Stimulated activated CD4-positive, alpha-beta T cell treated with anti-CD3 and anti-CD28 coated beads, TNF-alpha, amount 100 ng/mL, for 4 hours (primary cell): ENCODE measurements at places on chromosomes 11 and 22.

DNA sequence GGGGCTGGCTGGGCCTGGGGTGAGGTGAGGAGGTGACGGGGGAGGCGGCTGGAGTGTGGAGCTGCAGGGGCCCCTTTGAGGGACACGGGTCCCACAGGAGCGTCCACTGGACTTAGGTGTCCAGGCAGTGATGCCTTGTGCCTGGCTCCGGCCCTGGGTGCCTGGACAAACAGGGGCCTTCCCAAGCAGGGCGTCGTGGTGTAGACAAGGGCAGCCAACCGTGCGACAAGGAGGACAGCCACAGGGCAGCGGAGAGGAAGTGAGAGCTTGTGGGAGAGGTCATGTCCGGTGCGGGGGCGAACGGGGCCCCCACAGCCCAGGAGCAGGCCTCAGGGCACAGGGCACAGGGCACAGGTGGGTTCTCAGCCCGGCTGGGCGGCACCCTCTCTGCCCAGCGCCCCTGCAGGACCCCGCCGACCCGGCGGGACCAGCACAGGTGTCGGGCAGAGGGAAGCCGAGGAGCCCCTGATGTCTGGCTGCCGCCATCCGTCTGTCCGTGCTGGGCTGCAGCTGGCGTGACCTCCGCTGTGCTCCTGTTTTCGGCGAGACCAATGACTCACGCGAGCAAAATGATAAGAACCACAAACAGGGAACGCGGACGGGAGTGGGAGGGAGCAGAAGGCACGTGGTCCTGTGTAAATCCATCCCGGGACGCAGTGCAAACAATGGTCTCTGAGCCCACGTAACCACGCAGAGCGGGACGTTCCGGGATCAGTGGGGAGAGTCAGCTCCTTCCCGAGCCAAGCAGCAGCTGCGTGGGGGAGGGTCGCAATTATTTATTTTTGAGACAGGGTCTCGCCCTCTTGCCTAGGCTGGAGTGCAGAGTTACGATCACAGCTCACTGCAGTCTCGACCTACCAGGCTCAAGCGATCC lies 49.1 kb upstream of the A4GALT start:
- no peak for DNase-seq

DNA sequence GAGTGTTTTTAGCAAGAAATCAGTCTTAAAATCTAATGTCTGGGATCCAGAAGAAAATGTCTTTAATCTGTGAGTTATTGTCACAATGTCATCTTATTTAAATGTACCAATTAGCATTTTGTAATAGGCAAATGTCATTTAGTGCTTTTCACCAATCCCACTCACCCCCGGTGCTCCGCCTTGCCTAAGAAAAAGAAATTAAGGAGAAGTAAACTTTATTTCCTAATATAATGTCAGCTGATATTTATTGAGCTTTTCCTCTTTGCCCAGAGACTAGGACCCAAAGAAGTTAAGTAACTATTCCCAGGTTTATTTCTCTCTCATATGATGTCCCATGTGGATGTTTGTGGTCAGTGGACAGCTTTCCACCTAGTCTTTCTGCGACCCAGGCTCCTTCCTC lies 16.2 kb downstream of the SC5D start:
- DNase-seq = no peak

GRCh38 chr11:117523680-117524079 lies 196.0 kb downstream of the CEP164 start:
- DNase-seq = no peak

DNA sequence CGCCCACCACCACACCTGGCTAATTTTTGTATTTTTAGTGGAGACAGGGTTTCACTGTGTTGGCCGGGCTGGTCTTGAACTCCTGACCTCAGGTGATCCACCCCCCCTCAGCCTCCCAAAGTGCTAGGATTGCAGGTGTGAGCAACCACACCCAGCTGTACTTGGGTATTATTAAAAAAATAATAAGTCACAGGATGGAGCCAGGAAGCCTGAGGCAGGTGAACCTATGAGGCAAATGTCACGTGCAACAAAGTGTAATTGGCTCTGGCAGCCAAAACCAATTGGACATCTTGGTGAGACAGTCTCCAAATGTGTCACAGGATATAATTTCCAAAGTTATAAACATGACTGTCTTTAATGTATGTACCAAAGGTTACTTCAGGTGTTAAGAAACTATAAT lies 24.0 kb upstream of the MALAT1 start:
- no peak for DNase-seq

DNA sequence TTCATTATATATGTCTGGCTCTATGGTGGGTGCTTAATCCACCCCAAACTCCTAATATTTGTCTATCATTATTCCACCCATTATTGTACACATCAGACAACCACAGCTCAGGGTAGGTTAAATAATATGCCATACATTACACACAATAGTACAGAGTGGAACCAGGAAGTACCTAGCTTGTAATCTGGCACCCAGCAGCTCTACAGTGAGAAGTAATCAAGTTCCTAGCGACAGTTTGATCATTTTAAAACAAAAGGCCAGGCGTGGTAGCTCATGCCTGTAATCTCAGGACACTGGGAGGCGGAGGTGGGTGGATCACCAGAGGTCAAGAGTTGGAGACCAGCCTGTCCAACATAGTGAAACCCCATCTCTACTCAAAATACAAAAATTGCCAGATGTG lies 141.0 kb downstream of the LARGE1 start:
- no peak for DNase-seq

DNA sequence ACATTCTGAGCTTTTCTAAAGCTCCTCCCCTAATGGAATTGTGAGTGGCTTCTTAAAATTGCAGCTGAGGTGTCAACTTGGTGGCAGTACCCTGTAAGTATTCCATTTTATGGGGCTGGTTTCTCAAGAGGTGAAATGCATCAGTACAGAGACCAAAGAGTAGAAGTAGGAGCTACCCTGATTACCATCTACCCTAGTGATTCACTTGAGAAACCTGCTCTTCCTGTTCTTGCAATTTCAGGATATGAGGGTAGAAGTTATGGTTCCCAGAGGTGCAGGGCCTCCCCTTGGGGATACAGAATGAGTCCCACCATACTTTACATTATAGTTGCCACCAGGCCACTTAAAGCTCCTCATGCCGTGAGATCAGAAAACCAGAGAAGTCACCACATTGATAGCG lies 944.6 kb downstream of the OPCML start:
- DNase-seq = no peak

- no peak for DNase-seq
Observed at GRCh38 chr11:67665541-67666302, 8.7 kb downstream of the ALDH3B2 start.

DNA sequence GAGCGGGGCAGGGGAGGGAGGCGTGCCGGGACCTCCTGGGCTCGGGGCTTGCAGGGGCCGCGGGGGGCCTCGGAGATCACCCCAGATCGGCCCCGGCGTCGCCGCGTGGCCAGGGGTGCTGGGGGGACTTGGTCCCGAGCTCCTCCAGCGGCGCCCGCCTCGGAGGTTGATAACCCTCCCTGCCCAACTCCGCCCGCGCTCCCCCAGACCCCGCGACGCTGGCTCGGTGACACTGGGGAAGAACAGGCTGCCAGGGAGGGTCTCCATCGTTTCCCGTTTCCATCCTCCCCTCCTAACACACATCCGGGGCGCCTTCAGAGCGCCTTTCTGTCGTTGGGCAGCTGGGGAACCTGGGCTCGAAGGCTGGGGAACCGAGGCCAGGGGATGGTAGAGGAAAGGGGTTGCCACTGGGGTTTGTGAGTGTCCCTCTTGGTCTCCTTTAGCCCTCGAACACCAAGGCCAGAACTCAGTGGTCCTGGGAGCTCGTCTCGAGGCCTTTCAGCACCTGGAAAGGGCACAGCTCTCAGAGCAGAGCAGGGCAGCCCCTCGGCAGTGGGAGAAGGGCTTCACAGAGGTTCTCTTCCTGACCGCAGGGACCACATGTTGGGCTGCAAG lies 431 bp downstream of the SLC37A2 start:
- DNase-seq = no peak

GRCh38 chr11:26134481-26135355 lies 197.2 kb upstream of the ANO3 start:
- no peak for DNase-seq

DNA sequence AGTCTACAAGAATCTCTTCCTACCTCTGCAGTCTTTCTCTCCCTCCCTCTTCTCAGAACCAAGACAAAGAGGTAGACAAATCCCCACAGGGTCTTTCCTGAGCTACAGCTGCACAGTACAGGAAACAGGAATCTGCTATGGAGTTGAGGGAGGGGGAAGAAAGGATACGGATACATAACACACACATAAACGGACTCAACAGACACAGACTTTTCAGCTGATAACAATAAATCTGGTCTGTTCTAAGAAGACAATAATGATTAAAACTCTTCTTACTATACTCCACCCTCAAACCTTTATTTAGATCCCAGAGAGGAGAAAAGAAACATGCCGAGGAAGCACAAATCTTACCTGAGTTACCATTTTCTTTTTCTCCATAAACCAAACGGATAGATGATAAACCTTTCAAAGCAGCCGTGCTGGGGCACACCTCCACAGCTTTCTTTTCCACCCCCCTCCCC lies 122.2 kb downstream of the APOL5 start:
- no peak for DNase-seq

- DNase-seq = no peak
Observed at GRCh38 chr11:65424205-65425104, 1.9 kb downstream of the NEAT1 start.

- DNase-seq = no peak
Observed at GRCh38 chr22:46242076-46242475, 8.0 kb downstream of the CDPF1 start.

DNA sequence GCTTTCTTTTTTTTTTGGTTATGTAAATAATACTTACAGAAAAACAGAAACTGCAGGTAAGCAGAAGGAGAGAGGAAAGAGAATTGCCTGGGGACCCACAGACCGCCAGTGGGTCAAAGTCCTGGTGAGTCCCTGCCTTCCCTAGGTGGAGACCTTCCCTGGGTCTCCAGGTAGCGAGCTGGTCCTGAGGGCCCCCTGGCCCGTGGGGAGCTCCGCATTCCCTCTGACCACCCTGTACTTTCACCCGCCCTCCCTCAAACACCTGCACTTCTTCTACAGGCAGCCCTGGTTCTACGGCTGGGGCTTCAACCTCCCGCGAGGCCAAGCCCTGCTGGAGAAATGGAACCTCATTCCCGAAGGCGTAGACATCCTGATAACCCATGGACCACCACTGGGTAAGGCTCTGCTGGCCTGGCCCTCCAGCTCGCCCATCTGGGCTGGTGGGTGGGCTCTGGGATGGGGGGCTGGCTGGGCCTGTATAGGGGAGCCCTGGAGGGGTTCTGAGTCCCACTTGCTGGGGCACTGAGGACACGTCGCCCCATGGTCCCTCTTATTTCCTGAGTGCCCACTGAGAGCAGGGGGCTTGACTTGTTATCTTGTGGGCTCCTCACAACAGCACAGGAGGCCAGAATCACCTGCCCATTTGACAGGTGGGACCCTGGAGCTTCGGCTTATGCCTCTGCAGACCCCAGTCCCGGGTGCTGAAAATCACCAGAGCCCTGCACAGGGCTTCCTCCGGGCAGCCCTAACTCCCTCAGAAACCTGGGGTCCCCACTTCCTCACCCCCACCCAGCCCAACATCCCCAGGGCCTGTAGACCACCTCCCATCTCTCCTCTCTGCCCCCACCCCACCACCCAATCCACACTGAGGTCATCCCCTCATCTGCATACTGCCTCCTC lies 86.4 kb downstream of the MPPED1 start:
- DNase-seq = no peak

DNA sequence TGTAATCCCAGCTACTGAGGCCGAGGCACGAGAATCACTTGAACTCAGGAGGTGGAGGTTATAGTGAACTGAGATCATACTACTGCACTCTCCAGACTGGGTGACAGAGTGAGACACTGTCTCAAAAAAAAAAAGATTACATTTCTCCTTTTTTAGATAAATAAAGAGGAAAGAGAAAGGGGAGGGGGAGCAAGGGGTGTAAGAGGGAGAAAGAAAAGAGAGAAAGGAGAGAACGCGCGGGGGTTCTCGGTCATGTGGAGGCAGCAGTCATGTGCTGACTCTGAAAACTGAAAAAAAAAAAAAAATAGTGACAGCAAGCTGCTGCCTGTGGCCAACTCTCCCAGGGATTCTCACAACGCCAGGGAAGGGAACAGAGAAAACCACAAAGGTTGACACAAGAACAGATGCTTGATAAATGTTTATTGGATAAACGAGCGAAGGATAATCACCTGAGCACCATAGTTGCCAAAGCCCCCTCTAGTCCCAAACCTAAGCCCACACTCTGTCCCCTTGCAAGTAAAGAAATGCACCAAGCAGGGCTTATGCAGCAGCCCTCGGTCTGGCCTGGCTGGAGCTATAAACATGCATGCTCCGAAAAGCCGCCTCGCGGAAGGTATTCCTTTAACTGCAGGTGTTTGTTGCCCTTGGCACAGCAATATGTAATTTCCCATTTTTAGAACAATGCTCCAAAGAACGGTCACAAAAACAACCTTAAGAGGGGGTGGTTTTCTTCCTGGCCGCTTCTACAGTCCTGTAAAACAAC lies 14.5 kb downstream of the SCGB1A1 start:
- DNase-seq = no peak

DNA sequence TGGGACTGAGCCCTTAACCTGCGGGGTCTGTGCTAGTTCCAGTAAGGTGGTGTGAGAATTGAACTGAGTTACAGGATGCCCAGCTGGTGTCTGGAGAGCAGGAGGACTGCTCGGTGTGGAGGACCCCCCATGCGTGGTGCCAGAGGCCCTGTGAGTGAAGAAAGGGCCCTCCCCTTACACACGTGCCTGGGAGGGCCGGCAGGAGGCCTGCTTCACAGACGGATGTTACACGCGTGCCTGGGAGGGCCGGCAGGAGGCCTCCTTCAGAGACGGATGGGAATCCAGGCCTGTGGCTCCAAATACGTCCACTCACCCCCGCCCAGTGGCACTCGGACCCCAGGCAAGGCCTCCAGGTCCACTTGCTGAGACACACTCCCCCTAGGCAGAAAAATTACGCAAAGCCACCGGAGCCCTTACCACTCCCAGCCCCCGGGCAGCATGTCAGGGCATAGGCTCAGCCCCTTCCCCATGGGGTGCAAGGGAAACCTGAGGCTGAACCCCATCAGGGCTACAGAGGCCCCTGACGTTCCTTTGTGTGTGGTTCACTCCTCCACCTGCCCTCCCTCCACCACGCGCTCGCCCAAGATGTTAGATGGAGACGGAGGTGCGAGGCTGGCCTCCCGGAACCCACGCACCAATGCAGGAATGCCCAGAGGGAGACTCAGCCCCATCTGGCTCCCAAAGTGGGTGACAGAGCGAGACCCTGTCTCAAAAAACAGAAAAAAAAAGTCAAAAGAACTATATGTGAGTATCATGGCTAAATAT lies 227.8 kb downstream of the BRD1 start:
- DNase-seq = no peak

- no peak for DNase-seq
Observed at GRCh38 chr11:122843281-122844141, 5.2 kb downstream of the CRTAM start.

GRCh38 chr11:47477323-47477722 lies 28.4 kb upstream of the RAPSN start:
- DNase-seq = no peak

GRCh38 chr22:45831394-45831793 lies 145.6 kb downstream of the WNT7B start:
- DNase-seq = no peak

GRCh38 chr11:33394431-33395109 lies 137.4 kb downstream of the HIPK3 start:
- DNase-seq = no peak
